ENCODE measurements at places on chromosomes 11 and 22.
A peak's percentile ranks its signal among the peaks of the same experiment; 100 is the strongest.

DNA sequence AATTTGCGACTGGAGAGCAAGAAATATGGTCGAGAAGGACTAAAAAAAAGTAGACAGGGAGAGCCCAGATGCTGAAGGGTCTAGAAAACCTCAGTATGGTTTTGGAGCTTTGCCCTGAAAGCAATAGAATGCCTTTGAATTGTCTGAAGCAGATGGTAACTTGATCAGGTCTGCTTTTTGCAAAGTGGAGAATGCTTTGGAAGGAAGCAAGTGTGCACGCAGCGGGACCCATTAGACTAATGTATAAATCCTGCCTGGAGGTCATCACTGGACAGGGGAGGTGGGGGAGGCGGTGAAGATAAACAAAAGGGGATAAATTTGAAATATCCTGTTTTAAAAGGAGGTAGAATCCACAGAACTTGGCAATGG is 757 bp upstream of the HINFP start:
- DNase-seq: no peak

GRCh38 chr11:76621868-76622267 is 48.7 kb downstream of the LRRC32 start:
- no peak for DNase-seq

DNA sequence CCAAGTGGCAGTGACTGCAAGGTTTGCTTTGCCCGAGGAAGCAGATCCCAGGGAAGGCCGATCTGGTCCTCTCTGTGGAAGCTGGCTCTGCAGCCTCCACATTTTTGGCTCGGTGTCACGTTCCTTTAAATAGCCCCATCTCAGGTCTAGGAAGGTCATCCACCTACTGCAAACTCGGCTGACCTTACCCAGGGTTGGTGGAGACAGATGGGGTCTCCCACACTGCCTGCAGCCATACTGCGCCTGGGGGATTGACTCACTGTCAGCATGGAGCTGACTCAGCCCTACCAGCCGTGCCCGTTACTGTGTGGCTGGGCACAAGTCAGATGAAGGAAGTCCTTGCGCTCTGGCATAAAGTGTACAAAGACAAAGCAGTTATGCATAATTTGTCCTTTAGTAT is 16.9 kb downstream of the CDPF1 start:
- no peak for DNase-seq

DNA sequence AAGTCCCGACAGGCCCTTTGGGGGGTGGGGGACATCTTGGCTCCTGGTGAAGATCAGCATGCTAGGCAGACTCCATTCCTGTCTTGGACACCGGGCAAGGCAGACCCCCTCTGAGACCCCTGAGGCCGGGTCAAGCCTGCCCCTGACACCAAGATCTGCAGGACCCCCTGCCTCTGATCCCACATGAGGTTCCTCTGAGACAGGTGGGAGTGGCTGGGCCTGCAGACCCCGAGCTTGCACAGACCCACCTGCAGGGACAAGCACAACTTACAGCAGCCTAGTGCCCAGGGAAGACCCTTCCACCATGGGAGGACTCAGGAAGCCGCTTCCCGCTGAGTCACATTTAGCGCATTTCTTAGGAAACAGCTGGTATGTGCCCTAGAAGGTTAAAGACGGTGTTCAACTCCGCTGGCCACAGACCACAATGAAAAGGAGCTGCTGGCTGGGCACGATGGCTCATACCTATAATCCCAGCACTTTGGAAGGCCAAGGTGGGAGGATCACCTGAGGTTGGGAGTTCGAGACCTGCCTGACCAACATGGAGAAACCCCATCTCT is 15.5 kb downstream of the ARVCF start:
- DNase-seq: no peak

DNA sequence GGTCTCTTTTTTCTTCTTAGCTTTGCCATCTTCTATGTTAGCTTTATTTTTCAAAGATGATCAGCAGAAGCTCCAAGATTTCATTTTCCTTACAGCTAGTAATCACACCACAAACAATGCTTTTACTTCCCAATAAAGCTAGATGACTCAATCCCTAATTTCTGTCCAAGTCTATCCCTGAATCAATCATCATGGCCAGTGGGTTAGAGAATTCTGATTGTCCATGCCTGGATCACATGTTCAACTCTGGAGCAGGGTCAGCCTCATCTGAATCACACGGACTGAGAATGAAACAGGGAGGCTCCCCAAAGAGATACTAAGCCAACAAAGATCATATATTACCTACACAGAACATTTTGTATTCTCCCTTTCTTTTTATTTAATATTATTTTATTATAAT is 79.6 kb downstream of the BBOX1 start:
- DNase-seq: no peak

DNA sequence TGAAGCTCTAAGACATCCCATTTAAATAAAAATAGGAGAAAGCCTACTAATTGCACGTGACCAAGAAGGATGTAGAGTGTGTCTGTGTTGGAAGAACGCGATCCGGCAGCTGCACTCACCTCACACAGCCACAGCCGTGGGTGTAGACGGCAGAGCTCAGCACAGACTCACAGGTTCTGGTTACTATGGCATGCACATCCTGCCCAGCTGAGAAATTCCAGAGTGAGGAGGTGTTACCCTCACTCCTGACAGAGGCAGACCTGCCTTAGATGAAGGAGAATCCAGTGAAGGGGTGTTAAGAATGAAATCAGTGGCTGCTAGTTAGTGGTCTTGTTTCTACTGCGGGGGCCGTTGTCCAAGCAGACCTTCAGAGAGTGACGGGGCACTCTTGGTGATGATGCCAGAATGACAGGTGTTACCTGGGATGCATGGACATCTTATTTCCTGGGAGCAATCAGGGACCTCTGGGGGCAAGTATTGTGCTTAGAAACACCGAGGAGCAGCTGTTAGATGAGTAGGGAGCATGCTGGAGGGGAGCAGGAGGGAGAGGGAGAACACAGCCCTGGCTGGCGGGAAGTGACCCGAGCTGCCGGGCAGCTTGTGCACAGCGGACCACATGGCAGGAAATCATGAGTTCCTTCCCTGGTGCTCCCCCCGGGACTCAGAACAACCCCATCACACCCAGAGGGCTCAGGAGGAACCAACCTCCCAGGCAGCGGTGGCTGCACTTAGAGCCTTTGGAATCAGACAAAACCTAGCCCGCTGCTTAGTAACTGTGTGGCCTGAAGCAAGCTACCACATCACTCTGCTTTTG is 12.3 kb downstream of the KCNJ5 start:
- DNase-seq: no peak

- no peak for DNase-seq
Observed at GRCh38 chr22:17773606-17774205, 563 bp downstream of the BID start.

DNA sequence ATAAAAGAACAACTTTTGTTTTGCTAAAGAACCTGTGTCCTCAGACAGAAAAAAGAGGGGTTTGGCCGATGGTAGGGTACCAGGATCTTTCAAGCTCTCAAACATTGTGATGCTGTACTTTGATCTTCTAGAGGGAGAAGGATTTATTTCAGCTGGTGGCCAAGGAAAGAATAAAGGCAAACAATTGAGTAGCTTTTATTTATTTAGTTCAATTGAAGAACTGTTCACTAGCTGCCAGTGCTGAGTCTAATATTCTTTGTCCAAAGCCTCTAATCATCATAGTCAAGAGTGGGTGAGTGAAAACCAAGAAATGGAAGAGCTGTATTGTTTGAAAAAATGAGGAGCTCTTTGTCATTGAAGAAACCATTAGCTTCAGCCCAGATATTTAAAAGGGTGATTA is 138.4 kb downstream of the FAT3 start:
- no peak for DNase-seq

GRCh38 chr11:125233736-125234275 is 69.3 kb downstream of the PKNOX2 start:
- no peak for DNase-seq

- DNase-seq: no peak
Observed at GRCh38 chr11:29629286-29629685, 387.5 kb downstream of the KCNA4 start.

GRCh38 chr11:67261946-67262681 is 4.2 kb upstream of the GRK2 start:
- no peak for DNase-seq

DNA sequence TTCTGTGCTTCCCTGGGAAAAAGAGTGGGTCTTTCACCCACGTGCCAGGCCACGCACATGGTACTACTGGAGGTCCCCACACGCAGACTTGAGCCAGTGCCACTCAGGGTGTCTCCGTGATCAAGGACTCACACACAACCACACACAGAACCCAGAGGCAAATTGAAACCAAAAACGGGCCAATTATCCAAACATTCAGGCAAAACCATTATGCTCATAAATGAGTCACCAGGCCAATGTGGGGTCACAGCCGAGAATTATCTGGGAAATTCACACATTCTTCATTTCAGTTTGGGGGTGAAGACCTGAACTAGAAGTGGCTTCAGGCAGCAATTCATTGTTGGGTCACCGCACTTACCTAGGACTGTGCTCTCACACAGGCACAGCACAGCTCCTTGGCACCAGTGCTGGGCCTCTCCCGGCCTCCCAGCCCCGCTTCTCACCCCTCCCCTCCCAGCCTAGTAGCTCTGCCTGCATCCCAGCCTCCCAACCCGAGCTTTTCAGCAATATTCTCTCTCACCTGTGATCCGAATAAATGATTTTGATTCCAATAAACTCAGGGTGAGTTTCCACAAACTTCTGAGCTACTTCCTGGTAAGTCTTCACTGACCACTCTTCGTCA is 28.0 kb downstream of the ADA2 start:
- no peak for DNase-seq

DNA sequence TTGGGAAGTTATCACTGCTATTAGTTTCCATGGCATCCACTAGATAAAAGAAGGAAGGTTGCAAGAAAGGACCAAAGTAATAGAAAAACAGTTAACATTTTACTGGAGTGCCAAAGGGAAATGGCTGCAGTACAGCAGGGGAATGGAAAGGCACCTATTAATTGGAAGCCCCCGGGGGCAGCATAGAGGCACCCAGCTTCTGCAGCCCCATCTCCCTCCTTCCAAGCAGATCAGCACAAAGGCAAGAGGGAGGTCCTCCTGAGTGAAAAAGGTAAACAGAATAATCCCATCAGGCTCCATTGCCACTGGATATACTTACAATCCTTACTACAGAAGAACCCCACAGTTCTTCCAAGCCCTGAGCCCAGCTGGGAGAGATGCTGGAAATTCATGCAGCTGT is 887.1 kb downstream of the DLG2 start:
- DNase-seq: no peak

DNA sequence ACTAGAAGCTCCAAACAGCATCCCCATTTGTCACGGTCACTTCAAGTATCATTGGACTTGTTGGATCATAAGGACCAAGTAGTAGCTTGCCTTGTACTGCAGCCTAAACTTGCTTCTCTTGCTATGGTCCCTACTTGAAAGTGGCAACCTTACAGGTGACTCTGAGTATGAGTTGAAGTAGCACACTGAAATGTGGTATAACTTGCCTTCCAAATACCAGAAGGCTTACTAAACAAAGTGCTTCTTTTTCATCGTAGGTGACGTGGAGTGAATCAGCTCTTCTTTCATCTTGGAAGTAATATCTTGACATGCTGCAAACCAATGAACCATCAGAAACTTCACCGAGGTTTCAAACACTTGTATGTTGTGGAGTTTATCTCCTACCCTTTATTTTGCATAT is 169.0 kb upstream of the DDI1 start:
- no peak for DNase-seq

- DNase-seq: no peak
Observed at GRCh38 chr11:37811349-37811748, 1213.3 kb upstream of the RAG2 start.

GRCh38 chr11:129144256-129144655 is 47.9 kb downstream of the ARHGAP32 start:
- DNase-seq: no peak

DNA sequence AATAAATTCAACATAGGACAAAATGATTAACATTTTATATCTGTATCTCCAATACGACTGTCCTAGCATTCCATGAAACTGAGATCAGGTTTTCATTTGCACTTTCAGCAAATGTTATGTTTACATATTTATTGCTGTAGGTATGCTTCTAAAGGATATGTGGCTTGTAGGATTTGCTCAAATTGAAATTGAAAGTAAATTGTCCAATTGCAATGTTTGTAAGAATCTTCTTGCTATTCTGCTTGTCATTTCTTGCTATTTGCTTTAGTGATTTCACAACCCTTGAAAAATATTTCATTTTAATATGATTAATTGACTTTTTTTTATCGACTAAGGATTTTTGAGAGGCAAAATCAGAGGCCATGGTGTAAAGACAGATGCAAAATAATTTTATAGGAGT is 904.2 kb upstream of the RAG2 start:
- DNase-seq: no peak

- no peak for DNase-seq
Observed at GRCh38 chr22:46040471-46041465, 63.8 kb upstream of the WNT7B start.

GRCh38 chr11:71504531-71504930 is 22.5 kb upstream of the KRTAP5-7 start:
- DNase-seq: no peak

- no peak for DNase-seq
Observed at GRCh38 chr11:36627006-36627405, 29.0 kb upstream of the RAG2 start.

- DNase-seq: no peak
Observed at GRCh38 chr11:65871811-65872548, 620 bp downstream of the EFEMP2 start.

DNA sequence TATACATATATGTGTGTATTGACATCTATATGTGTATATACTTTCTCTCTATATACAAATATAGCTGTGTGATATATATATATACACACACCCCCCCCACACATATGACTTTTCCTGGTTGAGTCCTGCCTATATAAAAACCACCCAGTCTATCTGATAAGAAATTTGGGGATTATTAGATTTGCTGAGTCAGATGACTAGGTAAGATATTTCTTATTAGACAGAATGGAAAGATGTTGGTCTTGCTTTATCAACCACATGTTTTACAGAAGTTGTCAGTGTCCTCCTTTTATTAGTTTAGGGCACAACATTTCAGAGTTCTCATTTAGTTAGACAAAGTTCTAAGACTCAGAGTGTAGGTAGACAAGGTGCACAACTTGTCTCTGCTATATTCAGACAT is 953.3 kb downstream of the METTL15 start:
- DNase-seq: no peak

GRCh38 chr11:21289686-21290085 is 620.3 kb downstream of the NELL1 start:
- no peak for DNase-seq

GRCh38 chr11:78416285-78417174 is 1.1 kb downstream of the GAB2 start:
- peak; percentile 75 for DNase-seq

- peak; percentile 33 for DNase-seq
Observed at GRCh38 chr11:95095858-95096587, 6.4 kb downstream of the ENDOD1 start.

All from HS-27A (cell line).